ENCODE measurements at places on chromosomes 16 and 17.
A peak's percentile ranks its signal among the peaks of the same experiment; 100 is the strongest.

DNA sequence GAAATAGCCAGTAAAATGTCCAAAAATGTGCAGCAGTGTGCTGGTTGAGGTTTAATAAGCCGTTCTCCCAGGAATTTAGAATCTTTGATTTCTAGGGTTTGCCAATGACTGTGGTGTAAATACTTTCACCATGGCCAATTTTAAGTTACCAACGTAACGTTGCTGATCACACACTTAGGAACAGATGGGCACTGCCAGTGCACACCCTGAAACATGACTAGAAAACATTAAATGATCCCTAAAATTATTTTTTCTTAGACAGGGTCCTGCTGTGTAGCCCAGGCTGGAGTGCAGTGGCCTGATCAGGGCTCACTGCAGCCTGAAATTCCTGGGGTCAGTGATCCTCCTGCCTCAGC lies 3.2 kb downstream of the CA5A start:
- DNase-seq: no peak

GRCh38 chr17:81884968-81885367 lies 6.4 kb downstream of the ALYREF start:
- DNase-seq: no peak

- no peak for DNase-seq
Measured at GRCh38 chr17:13558588-13558987, 43.1 kb downstream of the HS3ST3A1 start.

- DNase-seq: no peak
Measured at GRCh38 chr17:43620581-43620980, 41.1 kb downstream of the MEOX1 start.

DNA sequence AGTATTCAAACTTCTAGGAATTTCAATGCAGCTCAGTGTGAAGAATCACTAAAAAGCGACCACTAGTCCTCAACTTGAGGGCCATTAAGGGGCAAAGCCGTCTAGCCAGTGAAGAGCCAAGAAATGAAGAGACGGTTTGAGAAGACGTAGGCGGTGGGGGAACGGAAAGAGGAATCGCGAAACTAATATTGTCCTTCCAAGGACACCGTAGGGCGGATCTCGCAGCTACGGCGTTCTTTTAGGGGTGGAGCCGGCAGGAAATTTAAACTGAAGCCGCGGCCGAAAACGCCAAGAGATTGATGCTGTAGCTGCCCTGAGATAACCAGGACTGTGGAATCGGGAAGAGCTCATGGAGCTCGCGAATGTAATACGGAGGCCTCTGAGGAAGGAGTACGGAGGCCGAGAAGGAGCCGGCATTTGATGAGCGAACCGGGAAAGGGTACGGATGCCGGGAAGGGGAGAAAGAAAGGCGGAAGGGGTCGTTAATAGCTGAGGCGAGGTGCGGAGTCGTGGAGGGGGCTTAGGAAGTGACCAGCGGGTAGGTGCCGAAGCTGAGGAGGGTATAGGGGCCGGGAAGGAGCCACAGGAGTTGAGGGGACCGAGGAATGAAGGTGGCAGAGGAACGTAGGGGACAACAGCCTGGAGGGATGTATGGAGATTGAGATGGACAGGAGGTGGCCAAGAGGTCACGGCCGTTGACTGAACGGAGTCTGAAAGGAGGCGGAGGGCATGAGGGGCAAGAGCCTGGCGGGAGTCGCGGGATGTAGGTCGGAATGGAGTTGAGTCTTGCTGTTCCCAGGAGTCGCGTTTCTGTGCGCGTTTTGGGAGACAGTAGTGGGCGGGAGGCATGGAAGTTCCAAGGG lies at the start of gene DBF4B:
TSS of gene DBF4B (plus strand) at position 265 of the 863 bp plus-strand sequence. CDS start at position 421, 156 bp downstream.
- DNase-seq: peak; percentile 53

GRCh38 chr17:43645765-43646481 lies 15.8 kb downstream of the MEOX1 start:
- DNase-seq: no peak

DNA sequence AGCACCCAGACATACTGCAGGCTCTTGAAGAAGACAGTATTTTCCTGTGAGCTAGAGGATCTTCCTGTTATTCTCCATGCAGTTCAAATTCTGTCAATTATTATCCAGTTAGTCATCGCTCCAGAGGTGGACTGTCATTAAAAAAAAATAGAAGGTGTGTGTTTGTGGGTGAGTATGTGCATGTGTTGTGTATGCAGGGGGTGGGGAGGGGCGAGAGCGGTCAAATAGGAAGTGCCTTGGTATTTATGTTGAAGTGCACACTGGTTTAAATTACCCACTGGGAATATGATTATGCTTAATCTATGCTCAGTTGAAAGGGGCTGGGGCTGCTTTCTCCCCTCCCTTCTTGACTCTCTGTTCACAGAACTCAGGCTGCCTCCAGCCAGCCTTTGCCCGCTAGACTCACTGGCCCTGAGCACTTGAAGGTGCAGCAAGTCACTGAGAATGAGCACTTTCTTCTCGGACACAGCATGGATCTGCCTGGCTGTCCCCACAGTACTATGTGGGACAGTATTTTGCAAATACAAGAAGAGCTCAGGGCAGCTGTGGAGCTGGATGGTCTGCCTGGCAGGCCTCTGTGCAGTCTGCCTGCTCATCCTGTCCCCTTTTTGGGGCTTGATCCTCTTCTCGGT lies at the start of gene HSD17B2:
TSS of gene HSD17B2 (plus strand) at position 273 of the 632 bp plus-strand sequence. CDS start at position 445, 172 bp downstream.
- no peak for DNase-seq

DNA sequence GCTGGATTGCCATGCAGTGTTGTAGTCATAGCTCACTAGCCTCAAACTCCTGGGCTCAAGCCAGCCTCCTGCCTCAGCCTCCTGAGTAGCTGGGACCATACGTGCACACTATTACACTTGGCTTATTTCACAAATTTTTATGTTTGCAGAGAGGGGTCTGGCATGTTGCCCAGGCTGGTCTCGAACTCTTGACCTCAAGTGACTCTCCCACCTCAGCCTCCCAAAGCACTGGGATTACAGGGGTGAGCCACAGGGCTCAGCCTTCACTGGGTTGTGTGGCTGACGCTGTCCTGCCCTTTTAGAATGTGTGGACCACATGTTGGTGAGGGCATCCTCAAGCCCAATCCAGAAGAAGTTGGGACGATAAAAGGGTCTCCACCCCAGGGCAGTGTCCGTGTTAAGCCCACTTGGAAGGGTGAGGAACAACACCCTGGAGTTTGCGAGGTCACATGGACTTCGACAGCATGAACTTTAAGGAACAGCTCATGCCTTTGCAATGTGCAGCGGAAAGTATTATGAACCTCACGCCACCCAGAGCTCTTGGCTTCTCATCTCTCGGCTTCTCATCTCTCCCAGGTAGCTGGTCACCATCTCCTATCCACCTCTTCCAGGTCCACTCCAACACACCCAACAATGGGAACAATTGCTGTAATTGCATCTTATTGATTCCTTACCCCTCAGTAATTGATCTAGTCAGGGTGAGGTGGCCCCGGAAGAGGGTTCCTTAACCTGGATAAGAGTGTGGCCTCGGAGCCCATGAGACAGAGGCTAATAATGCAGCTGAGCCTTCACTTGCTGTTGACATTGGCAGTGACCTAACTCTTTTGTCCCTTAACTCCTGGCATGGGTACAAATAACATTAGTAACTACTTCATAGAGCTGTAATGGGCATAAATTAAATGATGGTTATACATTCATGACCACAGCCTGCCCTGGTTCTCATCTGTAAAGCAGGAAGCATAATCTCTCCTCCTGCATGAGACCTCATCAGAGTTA lies 6.7 kb downstream of the FOXL1 start:
- no peak for DNase-seq

- DNase-seq: no peak
Measured at GRCh38 chr17:43641416-43641815, 20.3 kb downstream of the MEOX1 start.

GRCh38 chr17:74085434-74085833 lies 118.0 kb upstream of the RPL38 start:
- DNase-seq: no peak

DNA sequence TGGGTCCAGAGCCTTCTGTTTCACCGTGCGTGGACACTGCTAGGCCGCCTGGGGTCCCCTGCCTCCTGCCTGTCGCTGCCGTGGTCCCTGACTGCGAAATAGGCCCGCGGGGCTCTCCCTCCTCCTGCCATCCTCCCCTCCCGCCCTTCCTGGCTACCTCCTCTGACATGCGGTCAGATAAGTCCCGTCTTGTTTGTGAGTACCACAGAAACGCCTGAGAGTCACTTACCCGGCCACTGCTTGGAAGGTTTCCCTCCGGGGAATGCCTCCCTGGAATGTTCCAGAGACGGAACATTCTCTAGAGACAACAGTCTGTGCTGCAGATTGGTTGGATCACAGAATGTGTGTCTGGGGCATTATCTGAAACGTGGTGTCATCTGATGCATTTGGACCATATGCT lies 22.7 kb downstream of the CIBAR2 start:
- no peak for DNase-seq

- no peak for DNase-seq
Measured at GRCh38 chr17:2438823-2439222, 38.0 kb upstream of the MNT start.

DNA sequence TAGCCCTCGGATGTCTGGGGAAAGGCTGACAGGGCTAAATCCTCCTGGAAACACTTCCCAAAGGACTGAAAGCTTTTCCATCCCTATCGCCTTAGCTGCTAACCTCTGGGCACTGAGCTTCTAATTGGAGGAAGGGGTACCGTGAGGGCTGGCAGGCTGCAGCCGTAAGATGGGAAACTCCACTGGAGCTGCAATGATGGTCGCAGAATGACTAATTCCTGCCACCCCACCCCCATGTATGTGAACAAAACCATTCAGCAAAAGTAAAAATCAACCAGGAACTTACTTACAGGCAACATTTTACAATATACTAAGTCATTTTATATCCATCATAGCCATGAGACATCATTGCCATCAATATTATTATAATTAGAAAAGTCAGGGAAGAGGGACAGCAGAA lies 133.3 kb downstream of the ABCC12 start:
- DNase-seq: no peak

GRCh38 chr16:67150833-67151396 lies at the start of gene B3GNT9:
Gene B3GNT9, minus strand, starts transcription at chr16:67150998. Its CDS starts 513 bp downstream, at chr16:67150485.
- no peak for DNase-seq

GRCh38 chr16:28880589-28880915 lies 2.3 kb downstream of the ATP2A1 start:
- DNase-seq: no peak

- DNase-seq: no peak
Measured at GRCh38 chr17:57714665-57715180, 30.4 kb downstream of the CCDC182 start.

DNA sequence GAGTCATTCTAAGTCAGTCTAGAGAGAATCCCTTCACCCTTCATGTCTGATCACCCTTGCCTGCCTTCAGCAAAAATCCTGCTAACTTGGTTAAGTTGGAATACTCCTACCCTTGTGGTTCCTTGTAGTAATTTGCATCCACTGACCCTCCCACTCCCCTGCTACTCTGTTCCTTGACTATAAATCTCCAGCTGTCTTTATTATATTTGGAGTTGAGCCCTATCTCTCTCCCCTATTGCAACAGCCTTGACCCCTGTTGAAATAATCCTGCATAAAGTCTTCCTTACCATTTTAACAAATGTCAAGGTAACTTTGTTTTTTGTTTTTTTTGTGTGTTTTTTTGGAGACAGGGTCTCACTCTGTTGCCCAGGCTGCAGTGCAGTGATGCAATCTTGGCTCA lies 590.1 kb downstream of the WWOX start:
- no peak for DNase-seq

- no peak for DNase-seq
Measured at GRCh38 chr17:71423871-71424546, 696.8 kb upstream of the SOX9 start.

- DNase-seq: no peak
Measured at GRCh38 chr17:40179923-40180659, 2.8 kb downstream of the RAPGEFL1 start.

DNA sequence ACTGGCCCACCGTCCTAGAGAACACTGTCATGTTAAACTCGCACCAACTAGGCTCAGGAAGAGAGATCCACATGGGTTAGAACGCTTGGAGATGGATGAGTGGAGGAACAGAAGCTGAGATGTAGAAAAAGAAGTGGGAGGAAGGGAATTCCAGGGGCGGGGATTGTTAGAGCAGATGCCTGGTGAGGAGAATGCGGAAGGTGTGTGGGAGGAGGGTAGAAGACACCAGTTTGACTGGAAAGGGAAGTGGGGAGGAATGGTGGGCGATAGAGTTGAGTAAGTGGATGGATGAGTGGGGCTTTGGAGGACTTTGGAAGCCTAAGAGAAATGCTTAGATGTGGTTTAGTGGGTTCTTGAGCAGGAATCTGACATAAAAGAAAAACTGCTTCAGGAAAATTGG lies 37.4 kb downstream of the DHX38 start:
- no peak for DNase-seq

Measured in stimulated activated CD4-positive, alpha-beta T cell treated with anti-CD3 and anti-CD28 coated beads, Interleukin-15, amount 100 ng/mL, for 1 hour (primary cell).